ENCODE measurements at places on chromosomes 2 and 18.

GRCh38 chr2:195003881-195004471 is 653.0 kb upstream of the SLC39A10 start:
- no peak for DNase-seq

DNA sequence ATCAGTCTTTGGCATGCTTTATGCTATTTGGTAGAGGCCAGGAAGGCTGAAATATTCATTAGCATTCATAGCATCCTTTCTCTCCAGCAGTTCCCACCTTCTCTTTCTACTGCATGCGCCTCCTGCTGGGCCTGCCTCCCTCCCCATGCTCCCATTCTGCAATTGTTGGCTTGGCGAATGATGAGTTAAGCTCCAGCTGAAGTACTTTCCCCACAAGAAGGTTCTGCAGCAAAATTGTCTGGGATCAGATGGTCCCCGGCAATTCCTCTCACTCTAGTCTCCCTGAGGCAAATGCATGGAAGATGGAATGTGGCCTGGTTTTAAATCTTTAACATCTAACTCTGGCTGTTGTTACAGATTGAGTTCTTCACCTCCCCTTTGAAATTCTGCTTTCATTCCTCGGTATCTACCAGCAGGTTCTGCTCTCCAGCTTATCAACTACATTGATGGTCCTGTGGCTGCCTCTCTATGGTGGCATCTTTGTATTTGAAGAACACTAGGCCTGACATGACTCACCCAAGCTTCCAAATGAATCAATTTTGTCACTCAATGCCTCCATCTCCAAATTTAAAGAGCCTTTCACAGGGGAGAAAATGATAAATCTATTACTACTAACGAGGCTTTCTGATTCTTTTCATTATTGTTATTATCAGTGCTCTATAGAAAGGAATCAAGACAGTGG is 55.9 kb downstream of the KCTD18 start:
- DNase-seq, result no peak

- DNase-seq, result no peak
These were observed 176.0 kb downstream of the ACKR3 start for GRCh38 chr2:236745420-236746210.

- DNase-seq, result no peak
These were observed 77.9 kb downstream of the NRP2 start for GRCh38 chr2:205760157-205760556.

DNA sequence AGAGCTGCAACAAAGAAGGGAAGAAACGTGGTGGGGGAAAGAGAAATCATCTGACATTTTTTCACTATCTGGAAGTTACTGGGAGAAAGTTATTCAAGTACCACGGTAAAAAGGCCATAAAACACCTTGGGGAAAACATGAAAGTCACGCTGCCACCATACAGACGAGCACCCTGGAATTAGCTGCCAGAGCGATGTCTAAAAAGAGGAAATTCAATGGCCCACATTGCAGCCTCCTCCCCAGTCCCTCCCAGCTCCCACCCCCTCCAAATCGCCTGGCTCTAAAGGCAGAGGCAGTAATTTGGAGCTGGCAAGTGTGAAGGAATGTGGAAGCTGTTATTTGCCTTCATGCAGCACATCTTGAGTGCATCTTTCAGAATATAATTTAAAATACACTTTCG is 192.0 kb downstream of the ALK start:
- no peak for DNase-seq

DNA sequence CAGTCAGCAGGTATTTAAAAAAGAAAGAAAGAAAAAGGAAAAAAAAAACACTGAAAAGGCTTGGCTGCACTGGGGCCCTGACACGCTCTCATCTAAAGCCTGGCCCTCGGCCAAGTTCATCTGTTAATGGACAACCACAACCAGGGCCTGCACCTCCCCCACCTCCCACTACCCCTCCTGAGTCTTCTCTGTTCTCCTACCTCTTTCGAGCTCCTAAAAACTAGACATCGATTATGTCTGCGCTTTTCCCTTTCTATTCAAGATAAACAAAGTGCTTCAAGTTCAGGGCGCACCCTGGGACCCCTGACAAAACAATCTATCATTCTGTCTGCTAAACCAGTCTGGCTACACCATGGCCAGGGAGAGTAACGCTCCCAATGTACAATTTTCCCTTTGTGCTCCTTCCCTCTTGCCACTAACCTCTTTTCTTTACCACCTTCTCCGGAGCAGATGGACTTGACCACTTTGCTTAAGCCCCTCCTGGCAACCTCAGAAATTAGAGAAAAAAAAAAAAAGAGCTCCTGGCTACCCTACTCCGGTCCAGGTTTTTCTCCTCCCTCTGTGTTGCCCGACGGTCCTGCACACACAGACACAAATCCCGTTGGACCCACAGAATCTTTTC is 22.7 kb downstream of the BCL11A start:
- DNase-seq, result no peak

- no peak for DNase-seq
These were observed 753 bp upstream of the HOXD3 start for GRCh38 chr2:176156301-176156806.

- DNase-seq, result no peak
These were observed 39.5 kb downstream of the TPRKB start for GRCh38 chr2:73697606-73698005.

DNA sequence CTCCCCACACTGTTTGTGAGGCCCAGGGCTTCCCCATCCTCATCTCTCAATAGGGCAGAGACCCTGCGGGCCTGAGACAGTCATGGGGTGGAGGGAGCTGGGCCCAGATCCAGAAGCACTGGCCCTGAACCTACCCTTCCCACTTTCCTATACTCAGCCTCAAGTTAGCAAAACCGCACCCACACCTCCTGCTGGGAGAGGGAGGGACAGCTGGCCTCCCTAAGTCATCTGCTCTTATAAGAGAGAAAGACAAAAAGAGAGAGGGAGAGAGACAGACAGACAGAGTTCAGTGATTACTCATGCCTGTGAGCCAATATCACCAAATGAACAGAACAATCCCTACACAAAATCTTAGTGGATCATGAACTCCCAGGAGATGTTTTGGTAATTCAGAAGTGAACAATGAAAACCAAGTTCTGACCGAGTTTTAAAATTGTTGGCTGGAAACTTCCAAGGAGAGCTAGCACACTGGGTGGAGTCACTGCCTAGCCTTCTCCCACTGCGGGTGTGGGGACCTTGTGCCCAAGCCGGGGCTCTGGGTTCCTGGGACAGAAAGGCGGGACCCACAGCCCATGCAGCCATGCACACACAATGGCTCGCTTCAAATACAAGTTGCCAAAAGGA is 130.5 kb downstream of the PXDN start:
- no peak for DNase-seq

- no peak for DNase-seq
These were observed 189.9 kb downstream of the SH3RF3 start for GRCh38 chr2:109318949-109319342.

DNA sequence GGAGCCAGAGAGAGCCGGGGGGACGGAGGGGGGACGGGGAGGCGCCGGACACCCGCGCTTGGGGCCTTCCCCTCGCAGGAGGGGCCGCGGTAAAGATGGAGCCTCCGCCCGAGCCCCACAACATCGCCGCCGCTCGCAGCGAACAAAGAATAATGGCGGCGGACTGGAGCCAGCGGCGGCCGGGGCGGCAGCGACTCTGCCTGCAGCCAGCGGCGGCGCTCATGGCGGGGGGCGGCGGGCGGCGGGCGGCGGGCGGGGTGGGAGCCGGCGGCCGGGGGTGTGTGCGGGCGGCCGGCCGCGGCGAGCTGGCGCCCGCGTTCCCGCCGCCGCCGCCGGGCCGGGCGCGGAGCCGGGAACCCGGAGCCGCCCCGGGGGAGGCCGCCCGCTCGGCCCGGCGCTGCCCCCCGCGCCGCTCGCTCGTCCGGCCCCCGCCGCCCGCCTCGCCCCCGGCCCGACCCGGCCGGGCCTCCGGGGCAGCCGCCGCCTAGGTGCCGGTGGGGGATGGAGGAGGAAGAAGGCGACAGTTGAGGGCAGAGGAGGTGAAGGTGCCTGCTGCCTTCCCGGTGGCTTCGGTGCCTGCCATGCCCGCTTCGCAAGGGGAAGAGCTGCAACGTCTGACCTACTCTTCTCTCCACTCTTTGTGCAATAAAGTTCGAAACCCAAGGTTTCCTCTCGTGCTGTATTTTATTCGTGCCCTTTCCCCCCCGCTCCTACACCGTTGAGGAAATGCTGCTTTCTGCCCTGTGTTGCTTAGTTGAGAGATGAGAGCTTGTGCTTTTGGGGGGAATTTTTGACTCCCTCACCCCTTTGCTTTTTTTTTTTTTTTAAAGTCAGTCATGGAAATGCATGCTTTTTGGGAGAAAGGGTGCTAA is 634 bp downstream of the CREB1 start:
- DNase-seq, result peak; percentile 23

DNA sequence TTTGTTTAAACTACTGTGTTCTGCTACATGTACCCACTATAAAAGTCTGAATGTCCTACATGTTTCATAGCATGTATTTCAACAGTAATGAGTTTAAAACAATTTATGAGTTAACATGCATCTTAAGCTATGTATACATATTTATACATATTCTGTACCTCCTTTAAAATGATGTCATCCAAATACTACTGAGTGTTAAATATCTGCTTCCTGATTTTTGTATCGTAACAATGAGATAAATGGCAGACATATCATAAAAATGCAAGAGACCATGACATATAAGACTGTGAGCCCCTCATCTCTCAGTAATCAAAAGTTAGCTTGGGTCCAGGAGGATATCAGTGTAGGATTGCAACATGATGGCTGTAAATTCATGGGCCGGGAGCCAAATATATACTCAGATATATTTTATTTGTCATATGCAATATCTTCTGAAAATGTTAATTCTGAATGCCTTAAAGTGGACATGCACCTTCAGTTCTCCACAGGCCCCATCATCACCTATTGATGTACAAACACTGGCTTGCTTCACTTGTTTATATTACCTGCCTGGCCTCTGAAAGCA is 3.6 kb downstream of the COL5A2 start:
- no peak for DNase-seq

DNA sequence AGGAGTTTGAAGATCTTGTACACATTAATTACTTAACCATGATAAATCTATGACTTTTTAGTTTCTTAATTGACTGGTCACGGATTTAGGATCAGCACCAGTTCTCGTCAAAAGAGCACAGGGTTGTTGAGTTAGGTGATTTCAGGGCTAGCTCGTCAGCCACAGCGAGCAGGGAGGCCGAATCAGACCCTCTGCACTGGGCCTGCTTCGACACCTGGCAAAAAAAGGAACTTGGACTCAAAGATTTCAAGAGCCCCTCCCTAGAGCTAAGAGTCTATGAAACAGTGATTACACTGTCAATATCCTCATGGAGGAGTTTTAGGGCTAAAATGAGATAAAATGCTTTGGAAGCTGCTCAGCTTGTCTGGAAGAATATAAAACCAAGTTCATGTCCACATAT is 4.6 kb upstream of the SERTAD2 start:
- DNase-seq, result no peak

DNA sequence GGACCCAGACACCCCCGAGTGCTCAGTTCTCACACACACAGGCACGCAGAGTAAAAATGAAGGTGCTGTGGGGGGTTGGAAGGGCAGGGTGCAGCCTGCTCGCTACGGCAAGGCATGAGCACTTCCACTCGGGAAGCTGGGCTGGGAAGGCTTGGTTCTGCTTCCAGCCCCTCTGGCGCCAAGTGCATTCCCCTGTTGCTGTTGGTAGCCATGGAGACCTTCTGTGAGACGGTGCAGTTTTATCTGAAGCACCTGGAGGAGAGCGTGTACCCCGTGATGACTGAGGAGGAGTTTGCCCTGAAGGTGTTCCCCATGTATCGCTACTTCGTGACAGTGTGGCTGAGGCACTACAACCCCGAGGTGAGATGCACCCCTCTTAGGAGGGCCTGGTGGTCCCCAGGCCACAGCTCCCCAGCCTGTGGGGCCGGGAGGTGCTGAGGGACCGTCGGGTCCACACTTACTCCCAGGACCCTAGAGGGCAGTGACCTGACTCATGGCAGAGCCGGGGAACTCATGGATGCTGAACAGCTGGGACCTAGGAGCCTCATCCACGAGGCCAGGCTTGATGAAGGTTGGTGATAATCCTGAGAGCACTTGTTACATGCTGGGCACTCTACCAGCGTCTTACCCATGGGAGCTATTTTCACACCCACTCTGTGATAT is 15.5 kb downstream of the MROH2A start:
- no peak for DNase-seq

GRCh38 chr2:159900343-159900742 is 102.3 kb upstream of the CD302 start:
- no peak for DNase-seq

- DNase-seq, result no peak
These were observed 101.2 kb upstream of the MSH2 start for GRCh38 chr2:47301731-47302130.

DNA sequence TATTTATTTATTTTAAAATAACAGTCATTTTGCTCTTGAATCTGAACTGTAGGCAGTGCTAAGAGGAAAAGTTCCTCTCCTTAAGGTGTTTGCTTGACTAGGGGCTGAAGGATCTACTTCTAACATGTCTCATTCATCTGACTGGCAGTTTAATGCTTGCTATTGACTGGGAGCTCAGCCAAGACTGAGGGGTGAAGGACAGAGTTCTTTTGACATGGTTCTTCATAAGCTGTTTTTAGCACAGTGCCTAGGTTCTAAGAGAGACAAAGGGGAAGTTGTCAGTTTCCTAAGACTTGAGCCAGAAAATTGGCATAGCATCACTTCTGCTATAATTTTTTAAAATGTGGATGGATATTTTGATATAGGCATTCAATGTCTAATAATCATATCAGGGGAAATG is 73.0 kb downstream of the COMMD1 start:
- DNase-seq, result no peak

GRCh38 chr2:232577841-232578240 is 27.4 kb downstream of the EIF4E2 start:
- DNase-seq, result no peak

DNA sequence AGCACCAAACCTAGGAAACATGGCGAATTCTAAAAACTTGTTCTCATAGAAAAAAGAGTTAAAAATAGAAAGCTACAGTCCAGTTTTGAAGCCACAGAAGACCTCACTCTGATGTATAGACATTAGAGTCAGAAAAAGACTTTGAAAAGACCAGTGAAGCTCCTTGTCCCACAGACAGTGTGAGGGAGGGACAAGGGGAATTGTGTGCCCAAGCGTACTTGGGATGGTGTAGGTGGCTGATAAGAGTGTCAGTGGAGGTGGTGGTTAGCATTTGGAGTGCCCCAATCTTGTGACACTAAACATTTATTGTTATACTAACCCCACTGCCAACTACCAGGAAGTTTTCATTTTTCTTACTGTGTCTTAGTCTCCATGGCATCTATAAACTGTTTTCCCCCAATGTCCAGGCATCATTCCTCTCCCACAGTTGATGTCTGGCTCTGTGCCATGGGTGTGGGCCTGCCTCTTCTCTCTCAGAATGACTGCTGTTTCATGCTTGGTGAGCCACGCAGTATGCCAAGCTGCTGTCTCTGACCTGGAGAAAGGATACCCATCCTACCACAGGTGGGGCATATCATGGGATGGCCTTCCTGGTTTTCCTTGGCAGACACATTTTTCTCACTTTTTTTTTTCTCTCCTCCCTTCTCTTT is 161.4 kb downstream of the RPIA start:
- no peak for DNase-seq

- DNase-seq, result no peak
These were observed 122.3 kb upstream of the FHL2 start for GRCh38 chr2:105521176-105521575.
